ENCODE measurements at places on chromosomes 2 and 18.

GRCh38 chr2:20106746-20107145 lies 55.3 kb upstream of the LAPTM4A start:
- no peak for DNase-seq

DNA sequence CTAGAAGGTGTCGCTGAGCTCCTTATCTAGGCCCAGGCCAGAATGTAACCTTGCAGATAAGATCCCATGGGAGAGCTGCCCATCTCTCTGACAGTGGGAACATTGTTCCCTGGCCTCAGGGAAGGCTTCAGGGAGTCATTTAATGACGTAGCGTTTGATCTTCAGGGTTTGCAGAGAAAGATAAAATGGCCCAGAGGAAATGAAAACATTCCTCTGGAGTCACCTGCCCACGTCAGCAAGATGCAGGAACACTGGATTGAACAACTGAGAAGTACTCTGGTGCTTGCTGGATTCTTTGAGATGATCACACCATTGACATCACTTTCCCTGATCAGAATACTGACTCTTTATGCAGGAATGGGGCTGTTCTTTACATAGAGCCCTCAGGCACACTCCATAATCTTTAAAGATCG lies 51.6 kb downstream of the MAPK4 start:
- no peak for DNase-seq

GRCh38 chr18:78595924-78596573 lies 383.6 kb upstream of the SALL3 start:
- DNase-seq: no peak

DNA sequence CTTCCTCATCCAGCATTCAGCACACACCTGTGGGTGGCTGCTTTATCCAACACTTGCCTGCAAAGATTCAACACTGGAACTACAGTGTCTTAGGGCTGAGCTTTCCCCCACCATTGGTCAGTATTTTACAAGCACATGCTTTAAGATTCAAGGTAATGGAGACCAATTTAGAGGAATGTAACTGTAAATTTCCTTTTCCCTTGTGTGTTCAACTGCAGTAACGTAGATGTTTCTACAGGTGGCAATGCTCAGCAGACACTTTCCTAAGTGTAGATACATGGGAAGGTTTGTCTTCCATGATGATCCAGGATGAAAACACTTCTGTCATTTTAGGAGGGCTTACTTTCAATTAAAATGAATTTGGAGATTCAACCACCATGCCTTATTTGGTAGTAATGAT lies 143.6 kb upstream of the PXDN start:
- no peak for DNase-seq

GRCh38 chr2:176461809-176462670 lies 192.8 kb downstream of the MTX2 start:
- DNase-seq: no peak

DNA sequence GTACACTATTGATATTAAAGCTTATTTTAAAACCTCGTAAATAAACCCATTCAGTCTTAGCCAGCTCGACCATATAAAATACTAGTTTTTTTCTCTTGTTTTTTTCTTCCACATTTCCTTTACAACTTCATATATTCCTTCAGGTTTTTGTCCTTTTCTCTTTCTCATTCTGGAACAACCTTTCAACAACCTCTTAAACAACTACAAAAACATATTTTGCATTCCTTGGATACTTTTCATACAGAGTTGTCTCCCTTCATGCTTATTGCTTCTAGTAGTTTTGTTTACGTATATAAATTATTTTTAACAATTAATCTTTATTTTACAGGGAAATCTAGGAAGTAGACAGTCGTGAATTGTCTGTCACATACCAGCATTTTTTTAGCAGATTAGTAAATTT lies 41.2 kb downstream of the COMMD1 start:
- no peak for DNase-seq

GRCh38 chr2:240453461-240454105 lies 18.1 kb downstream of the GPC1 start:
- DNase-seq: no peak

- DNase-seq: peak; percentile 76
Measured at GRCh38 chr2:128315829-128316776, 2.6 kb downstream of the HS6ST1 start.

DNA sequence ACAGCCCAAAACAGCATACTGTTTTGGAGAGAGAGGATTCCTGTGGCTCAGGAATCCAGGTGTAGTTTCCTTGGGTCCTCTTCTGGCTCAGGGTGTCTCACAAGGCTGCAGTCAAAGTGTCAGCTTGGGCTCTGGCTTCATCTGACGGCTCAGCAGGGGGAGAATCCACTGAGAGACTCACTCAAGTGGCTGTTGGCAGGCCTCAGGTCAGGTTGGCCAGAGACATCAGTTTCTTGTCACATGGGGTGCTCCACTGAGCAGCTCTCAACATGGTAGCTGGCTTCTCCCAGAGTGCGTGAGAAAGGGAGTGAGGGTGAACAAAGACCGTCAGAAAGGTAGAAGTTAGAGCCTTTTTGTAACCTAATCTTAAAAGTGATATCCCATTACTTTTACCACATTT lies 168.4 kb downstream of the SOCS6 start:
- DNase-seq: no peak

GRCh38 chr2:149904352-149905175 lies 317.0 kb upstream of the MMADHC start:
- no peak for DNase-seq

- no peak for DNase-seq
Measured at GRCh38 chr2:130385709-130386108, 29.9 kb downstream of the PTPN18 start.

DNA sequence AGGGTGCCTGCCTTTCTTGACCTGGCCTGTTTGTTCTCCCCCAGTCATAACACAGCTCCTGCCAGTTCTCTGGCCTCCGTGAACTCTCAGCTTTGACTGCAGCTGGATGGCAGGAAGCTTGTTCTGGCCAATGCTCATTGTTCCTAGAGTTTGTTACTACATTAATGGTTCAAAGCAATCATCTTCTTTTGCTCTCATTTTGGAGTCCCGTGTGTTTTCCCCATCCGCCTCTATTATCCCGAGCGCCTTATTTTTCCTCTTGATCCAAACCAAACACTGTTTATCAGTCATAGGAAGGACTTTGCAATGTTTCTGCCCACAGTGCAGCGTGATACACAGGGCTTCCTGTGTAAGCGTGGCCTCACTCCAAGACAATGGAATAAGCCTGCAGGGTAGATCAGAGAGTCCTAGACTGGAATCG lies 184.3 kb upstream of the APCDD1 start:
- no peak for DNase-seq

GRCh38 chr2:222835143-222835822 lies 25.6 kb upstream of the ACSL3 start:
- DNase-seq: no peak

- peak; percentile 34 for DNase-seq
Measured at GRCh38 chr2:55311444-55311870, 42.4 kb upstream of the MTIF2 start.

DNA sequence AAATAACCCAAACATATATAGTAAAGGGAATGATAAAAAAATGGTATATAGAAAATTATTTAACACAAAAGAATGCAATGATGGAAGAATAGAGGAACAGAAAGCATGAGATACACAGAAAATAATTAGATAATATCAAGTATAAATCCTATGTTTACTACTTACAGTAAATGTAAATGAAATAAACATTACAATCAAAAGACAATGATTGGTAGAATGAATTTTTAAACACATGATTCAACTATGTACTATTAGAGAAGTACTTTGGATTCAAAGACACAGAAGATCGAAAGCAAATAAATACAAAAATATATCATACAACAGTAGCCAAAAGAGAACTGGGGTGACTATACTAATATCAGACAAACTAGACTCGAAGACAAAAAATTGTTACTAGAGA lies 97.6 kb upstream of the PARD3B start:
- DNase-seq: no peak

Data from Kasumi-1 (cell line).